Activated CD4-positive, alpha-beta T cell treated with anti-CD3 and anti-CD28 coated beads, Interleukin-2, Interleukin-4, amounts not matched to agents 100 ng/mL and 50 ng/mL, durations not matched to agents 16 hours and 8 hours (primary cell): ENCODE measurements at places on chromosomes 2 and 18.

DNA sequence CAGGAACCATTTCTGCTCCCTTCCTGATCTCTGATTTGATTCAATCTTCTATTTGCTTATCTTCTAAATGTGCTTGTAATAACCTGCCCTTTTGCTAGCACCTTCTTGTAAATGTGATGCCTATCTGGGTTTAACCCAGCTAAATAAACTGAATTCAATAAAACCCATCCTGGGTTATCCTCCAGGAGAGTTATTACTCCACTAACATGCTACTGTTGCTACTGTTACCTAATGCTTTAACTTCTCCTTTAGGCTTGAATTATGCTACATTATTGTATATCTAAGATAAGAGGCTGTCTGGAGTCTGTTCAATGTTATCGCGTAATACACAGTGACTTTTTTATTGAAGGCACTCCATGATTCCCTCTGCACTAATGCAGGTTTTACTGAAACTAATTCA, 206.5 kb upstream of the CTAGE1 start:
- no peak for DNase-seq

- peak; percentile 80 for DNase-seq
Measured at GRCh38 chr18:79528846-79529245, 133.1 kb downstream of the NFATC1 start.

DNA sequence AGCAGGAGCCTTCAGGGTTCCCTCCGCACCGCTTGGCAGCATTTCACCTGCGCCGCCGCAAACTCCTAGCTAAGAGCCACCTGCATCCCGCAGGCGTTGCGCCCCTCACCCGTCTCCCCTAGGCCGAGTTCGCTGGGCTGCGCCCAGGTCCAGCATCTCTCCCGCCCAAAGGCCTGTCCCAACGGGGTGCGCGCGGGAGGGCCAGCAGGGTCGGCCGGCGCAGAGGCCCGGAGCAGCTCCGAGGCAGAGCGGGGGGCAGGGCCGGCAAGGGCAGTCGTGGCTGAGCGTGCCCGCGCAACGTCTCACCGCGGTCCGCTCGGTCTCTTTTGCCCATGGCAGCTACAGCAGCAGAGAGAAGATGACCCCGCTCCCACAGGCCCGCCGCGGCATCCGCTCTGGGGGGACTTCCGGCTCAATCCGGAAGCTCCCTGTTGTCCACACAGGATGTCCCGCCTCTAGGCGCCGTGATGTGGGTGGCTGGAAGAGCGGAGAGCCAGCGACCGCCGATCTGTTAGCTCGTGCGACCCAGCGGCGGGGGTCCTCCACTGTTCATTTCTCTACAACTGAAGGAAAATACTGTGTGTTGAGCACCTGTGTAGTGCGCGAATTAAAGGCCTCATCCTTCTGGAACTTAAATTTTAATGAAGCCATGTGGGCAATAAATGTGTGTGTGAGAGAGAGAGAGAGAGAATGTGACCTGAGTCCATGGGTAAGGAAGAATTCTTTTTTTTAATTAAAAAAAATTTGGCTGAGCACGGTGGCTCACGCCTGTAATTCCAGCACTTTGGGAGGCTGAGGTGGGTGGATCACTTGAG, at the start of gene ERCC3:
ERCC3 (minus strand) TSS at position 397 of the 815 bp plus-strand sequence; CDS start at position 334, 63 bp downstream.
- peak; percentile 86 for DNase-seq

DNA sequence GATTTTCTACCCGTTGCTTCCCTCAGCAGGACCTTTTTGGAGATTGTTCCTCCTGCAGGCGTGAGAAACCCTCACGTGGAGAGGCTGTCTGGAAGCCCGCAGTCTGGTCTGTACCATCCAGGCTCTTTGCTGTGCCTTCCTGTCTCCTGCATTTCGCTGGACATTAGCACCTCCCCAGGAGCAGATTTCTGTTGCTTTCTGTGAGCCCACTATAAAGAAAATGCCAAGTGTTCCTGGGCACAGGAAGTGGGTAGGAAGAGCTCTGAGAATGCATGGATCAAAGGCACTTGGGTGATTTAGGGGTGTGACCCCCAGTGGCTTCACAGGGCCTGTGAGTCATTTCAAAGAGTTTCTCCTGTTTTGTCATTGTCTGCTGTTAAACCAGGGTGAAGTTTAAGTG, 27.3 kb downstream of the SPTBN1 start:
- DNase-seq, result no peak

GRCh38 chr2:75666911-75667310, 20.3 kb downstream of the MRPL19 start:
- no peak for DNase-seq

GRCh38 chr18:72973841-72974240, 106.1 kb upstream of the NETO1 start:
- no peak for DNase-seq

- no peak for DNase-seq
Measured at GRCh38 chr18:68409576-68409975, 305.3 kb downstream of the TMX3 start.

DNA sequence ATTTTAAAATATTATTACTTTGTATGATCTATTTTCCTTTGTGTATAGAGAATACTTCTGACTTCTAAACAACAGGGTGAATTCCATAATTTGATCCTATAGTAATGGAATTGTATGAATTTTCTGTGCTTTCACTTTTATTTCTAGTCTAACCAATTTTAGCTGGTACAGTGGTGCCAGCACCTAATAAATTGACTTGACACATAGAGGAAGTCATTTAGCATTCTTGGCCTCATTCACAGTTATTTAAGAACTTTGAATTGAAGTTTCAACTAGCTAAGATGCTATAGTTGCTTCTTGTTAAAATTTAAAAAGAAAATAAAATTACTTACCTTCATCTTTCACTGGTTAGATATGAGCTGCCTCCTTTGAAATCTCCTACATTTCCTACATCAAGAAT, 220.4 kb downstream of the CPS1 start:
- DNase-seq, result no peak

- DNase-seq, result no peak
Measured at GRCh38 chr18:52936931-52937330, 596.9 kb downstream of the DCC start.
